AG09319 (cell line): ENCODE measurements at places on chromosomes 5 and 9.

DNA sequence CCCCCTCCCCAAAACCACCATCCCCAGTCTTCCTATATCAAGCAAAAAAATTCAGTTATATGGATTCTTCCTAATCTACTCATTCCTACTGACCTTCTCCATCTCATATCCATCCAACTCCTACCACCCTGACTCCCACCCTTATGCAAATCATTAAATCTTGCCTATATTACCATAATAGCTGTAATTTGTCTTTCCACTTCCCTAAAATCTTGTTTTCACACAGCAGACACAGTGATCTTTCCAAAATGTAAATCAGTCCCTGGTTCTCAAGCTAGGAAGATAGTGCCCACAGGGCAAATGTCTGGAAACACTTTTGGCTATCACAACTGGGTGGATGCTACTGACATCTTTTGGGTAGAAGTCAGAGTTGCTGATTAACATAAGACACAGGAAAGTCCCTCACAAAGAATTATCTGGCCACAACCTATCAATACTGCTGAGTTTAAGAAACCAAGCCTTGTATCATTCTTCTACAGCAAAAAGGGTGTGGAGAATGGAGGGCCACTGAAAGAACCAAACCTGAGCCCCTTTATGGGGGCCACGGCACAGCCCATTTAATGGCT, 1.4 kb downstream of the SRA1 start:
- DNase-seq, result no peak

DNA sequence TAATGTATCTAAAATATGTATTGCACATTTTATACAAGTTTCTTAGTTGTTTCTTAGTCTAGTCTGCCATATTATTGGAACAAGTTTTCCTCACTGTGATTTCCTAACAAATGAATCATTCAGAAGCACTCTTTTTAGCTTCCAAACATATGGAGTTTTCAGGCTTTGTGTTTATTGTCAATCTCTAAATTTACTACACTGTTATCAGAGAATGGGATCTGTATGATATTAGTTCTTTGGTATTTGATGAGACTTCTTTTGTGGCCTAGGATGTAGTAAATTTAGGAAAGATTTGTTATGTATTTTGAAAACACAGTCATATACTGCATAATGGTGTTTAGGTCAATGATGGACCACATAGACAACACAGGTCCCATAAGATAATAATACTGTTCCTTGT, 25.7 kb downstream of the SREK1IP1 start:
- DNase-seq, result no peak

- no peak for DNase-seq
Observed at GRCh38 chr5:113172231-113172826, 195.7 kb downstream of the DCP2 start.

GRCh38 chr5:137250421-137250820, 248.7 kb downstream of the SPOCK1 start:
- no peak for DNase-seq

GRCh38 chr9:68515326-68516017, 25.2 kb downstream of the TMEM252 start:
- DNase-seq, result no peak

GRCh38 chr9:1837453-1838084, 177.6 kb upstream of the SMARCA2 start:
- no peak for DNase-seq
